NCI-H1694 treated with DMSO at 0.1 percent for 48 hours (cell line): ENCODE measurements at places on chromosomes 5 and 9.

- DNase-seq, result no peak
Observed at GRCh38 chr5:97553604-97554452, 370.8 kb upstream of the RIOK2 start.

DNA sequence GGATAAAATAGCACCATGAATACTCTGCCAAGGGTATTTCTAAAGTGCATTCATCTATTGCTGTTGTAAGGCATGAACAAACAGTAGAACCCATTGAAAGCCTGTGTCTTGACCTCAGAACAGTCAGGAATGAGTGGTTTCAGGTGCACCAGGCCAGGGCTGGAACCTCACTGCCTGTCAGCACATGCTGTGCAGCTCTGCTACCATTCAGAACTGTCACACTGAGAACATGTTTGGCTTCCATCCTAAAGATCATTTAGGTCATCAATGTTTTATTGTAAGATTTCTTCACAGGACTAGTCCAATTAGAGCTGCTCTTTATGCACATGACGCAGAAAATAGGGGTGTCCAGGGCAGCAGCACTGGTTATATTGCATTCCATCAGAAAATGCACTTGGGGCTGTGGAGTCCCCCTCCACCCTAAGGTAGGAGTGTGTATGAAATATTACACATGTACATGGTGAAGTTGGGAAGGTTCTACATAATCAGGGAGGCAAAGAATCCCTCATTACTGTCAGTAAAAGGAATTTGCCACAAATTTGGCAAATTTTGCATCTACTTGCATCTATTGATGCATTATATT, 408.0 kb downstream of the CTNND2 start:
- DNase-seq, result no peak

DNA sequence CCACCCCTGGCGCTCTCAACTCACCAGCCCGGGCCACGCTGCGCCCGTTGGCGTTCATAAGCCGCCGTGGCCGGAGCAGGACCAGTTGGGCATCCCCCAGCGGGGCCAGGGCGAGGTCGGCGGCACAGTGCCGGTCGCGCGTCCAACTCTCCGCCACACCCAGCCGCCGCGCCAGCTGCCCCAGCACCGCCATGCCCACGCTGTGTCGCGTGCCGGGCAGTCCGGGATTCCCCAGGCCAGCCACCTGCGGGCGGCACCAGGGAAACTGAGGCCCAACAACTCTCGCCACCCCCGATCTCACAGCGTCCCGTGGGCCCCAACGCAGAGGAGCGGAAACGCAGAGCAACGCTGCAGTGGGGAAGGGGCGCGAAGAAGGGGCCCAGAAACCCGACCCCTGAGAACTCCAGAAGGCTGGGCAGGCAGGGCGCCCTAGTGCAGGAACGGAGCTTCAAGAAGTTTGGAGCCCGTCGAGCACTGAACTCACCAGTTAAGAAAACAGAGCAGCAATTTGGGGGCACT, 453 bp downstream of the PTRH1 start:
- no peak for DNase-seq

GRCh38 chr5:1368756-1369155, 23.9 kb upstream of the CLPTM1L start:
- no peak for DNase-seq

- DNase-seq, result no peak
Observed at GRCh38 chr5:14489643-14490042, 91.9 kb upstream of the OTULINL start.

GRCh38 chr9:118975736-118976135, 393.5 kb downstream of the BRINP1 start:
- DNase-seq, result no peak

DNA sequence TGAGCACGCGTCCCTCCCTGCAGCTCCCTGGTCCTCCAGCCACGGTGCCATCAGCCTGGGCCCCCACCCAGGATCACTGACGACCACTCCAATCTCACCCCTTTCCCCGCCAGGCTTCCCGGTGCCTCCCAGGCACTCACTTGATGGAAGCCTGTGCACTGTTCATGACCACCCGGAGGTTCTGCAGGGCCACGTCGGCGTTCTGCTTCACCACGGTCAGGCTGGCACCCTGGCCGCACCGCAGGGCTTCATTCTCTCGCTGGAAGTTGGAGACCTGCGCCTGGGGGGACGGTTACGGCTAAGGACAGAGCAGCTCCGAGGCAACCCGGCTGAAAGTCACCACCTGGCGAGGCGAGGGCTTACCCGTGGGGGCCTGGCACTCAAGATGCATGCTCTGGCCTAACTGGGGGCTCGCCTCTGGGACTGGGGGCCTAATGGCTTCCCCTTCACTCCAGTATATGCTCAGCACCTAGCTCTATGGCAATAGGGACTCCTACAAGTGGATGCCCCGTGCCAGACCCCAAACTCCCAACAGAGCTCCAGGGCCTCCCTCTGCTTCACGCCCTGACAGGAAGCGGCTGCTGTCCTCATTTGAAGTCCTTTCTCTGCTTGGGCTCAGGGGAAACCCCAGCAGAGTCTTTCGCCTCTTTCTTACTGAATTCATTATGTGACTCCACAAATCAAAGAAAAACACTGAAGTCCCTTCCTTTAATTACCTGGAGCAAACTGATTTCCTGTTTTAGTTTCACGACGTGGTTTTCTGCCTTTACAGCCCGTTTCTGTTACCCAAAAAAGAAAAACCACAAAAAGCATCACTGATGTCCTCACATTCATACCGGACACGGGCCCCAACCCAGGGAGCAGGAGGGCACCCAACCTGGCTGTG, 4.2 kb upstream of the SNAPC4 start:
- no peak for DNase-seq

GRCh38 chr5:95076395-95077185, 208.3 kb downstream of the MCTP1 start:
- no peak for DNase-seq

GRCh38 chr9:137454145-137454596, 5.0 kb downstream of the NSMF start:
- DNase-seq, result no peak

DNA sequence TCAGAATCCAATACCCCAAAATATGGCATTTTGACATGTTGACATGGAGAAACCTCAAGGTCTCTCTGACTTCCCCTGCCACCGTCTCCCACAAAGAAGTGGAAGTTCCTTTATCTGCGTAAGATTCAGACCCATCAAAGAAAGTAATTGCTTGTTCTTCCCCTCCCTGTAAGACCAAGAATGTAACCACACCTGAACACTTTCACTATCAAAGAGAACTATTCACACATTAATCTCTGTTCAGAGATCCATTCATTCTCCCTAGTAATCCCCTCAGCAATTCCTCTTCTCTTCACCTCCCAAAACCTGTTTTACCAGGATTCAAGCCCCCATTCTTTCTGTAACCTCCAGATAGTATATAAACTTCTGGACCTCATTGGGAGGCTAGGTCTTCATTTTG, 4.1 kb upstream of the SLC1A1 start:
- DNase-seq, result no peak

- no peak for DNase-seq
Observed at GRCh38 chr5:166431456-166431855, 1860.0 kb upstream of the WWC1 start.

GRCh38 chr5:107876261-107876660, 205.5 kb upstream of the EFNA5 start:
- DNase-seq, result no peak

GRCh38 chr9:21836437-21837161, 34.2 kb downstream of the MTAP start:
- DNase-seq, result no peak

GRCh38 chr5:34487956-34488355, 168.2 kb upstream of the RAI14 start:
- DNase-seq, result no peak

DNA sequence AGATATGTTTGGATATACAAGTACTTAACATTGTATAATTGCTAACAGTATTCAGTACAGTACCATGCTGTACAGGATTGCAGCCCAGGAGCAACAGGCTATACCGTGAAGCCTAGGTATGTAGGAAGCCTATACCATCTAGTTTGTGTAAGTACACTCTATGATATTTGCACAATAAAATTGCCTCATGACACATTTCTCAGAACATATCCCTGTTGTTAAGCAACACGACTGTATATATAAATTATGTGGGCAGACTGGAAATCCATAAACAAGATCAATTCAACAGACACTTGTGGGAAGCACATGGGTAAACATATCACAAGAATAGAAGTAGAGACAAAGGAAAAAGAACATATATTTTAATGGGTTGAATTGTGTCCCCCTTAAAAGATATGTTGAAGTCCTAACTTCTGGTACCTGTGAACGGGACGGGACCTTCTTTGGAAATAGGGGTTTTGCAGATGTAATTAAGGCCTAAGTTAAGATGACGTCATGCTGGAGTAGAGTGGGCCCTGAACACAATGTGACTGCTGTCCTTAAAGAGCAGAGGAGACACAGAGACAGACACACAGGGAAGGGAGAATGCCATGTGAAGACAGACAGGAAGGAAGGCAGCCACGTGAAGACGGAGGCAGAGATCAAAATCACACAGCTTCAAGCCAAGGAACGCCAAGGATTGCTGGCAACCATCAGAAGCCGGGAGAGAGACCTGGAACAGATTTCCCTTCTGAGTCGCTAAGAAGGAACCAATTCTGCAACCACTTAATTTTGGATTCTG, 76.3 kb downstream of the SCAI start:
- no peak for DNase-seq

DNA sequence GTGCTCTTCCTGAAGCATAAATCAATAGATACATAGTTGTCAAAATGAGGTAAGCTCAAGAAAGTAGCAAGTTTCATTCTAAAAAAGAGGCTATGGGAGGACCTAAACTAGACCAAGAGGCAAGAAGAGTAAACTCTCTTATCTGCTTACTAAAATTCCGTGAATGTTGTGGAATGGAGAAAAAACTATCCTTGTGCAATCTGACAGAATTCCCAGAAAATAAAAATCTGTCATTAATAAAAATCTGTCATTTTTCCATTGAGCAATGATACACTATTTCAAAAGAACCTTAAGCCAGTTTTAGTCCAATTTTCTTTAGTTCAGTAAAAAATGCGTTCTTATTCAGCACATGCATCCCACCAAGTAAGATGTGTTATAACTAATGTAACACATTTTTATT, 15.9 kb upstream of the FANCC start:
- DNase-seq, result no peak

GRCh38 chr9:100427366-100428263, 672 bp downstream of the MSANTD3 start:
- DNase-seq, result peak; percentile 18

DNA sequence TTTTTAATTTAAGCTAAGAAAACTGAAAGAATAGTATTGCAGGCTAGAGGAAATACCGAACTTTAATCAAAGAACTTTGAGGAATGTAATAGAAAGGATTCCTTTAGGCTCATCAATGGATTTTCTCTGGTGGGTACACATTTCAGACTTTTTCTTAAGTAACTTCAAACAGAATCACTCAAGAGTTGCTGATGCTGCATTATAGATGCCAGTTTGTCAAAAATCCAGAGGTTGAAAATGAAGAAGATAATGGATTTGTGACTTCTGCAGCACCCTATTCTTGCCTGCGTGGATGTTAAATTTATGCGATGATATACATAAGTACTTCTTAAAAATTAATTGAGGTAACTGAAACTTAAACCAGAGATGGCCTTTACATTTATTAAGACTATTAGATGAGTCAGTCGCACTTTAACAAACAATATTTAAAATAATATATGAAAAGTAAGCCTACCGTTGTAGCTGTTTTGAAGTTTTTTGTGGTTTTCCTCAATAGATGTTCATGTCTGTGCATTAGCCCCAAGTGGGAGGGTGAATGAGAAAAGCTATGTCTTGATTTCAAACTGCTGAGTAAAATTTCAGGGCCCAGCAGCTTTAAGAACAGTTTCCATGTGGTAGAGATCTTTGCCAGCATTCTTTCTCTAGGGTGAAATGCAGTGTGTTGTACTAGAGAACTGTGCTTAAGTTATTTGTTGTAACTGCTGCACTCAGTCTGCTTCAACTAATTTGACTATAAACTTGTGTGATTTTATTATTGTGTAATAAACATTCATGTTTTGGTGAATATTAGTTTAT, at the start of gene OGN:
Gene OGN (minus strand): TSS at position 537 of the 795 bp plus-strand sequence. CDS start 1,171 bp downstream, outside the sequence.
- no peak for DNase-seq

DNA sequence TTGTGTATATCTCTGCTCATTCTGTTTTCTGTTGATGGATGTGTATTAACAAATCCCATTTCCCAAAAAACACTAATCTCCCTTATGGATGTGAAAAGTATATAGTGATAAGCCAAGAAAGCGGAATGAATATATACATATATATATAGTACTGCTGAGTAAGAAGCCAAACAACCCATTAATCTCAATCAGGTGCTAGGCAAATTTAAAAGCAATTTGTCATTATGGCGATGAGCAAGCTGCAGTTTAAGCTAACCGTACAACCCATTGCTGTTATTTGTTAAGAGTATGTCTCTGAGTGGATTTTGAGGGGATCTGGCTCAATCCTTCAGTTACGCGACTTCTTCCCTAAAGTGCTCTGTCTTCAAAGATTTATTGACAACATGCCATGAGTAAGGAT, 640.4 kb upstream of the ARRDC3 start:
- no peak for DNase-seq

DNA sequence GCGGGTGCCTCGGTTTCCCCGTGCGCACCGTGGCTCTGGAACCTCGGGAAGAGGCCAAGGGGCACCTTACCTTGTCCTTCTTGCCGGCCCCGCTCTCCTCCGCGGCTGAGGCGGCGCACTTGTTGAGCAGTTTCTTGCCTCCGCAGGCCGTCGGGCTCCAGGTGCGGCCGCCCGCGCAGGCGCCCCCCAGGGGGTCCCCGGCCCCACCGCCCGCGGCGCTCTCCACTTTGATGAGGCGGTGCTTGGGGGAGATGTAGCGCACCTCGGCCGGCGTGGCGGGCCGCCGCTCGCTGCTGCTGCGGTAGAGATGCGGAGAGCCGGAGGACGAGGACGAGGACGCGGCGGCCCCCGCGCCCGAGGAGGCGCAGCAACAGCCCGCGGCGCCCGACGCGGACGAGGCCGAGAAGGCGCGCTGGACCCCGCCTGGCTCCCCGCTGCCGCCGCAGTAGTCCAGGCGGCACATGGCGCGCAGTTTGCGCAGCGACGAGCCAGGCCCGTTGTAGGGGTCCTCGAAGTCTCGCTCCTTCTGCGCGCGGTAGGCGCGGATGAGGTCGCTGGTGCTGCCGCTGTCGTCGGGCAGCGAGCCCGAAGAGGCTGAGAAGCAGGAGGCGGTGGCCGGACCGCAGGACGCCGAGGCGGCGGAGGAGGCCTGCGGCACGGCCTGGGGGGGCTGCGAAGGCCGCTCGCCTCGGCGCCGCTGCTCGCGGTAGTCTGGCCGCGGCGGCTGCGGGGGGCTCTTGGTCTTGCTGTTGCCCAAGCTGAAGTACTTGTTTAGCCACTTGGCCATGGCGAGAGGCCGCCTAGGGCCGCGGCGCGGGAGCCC, 957 bp downstream of the SHB start:
- DNase-seq, result no peak

DNA sequence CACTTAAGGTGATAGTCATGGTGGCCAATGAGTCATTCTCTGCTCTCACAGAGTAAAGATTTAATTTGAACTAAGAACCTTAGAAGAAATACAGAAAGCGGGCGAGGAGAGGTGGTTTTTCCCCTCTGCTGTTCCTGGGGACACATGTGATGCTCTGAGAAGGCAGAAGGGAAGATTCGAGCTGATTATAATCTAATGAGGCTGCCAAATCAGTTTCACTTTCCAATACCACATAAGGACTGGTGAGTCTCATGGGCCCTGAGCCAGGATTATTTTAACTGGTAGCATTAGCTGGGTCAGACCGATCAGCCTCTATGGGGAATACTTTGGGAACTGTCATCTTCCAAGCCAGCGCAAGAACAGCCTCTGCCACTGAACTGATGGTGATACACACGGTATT, 116.5 kb downstream of the SLC1A3 start:
- no peak for DNase-seq

- no peak for DNase-seq
Observed at GRCh38 chr9:93684161-93684765, 107.9 kb downstream of the PHF2 start.
